ENCODE measurements at places on chromosomes 1 and 21.

GRCh38 chr1:20212685-20213331, 26.5 kb upstream of the PLA2G2C start:
- peak; percentile 62 for DNase-seq

- no peak for DNase-seq
These were observed 18.1 kb upstream of the EPS8L3 start for GRCh38 chr1:109781806-109782205.

DNA sequence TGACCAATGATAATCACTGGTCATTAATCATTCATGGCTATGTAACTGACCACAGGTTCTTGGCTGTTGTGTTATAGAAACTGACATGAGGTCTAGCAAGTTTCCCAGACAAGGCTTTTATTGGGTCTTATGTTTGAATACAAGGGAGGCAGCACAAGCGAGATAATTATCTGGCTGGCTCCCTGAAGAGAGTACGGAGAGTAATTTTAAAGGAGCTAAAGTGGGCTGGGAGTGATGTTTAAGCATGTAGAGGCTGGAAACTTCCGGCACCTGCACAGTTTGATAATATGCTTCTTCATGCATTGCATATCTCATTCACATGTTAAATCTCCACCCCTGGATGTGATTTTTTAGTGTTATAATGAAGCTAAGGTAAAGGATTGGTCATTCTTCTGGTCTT, 116.2 kb upstream of the KCNK1 start:
- no peak for DNase-seq

- no peak for DNase-seq
These were observed 53.0 kb upstream of the PRDX6 start for GRCh38 chr1:173424143-173424542.

GRCh38 chr1:165073185-165074007, 283.1 kb downstream of the LMX1A start:
- DNase-seq = peak; percentile 6
